ENCODE measurements at places on chromosomes 4 and X.

- DNase-seq = no peak
These were observed 86.1 kb downstream of the SOWAHB start for GRCh38 chr4:76811604-76812412.

GRCh38 chrX:17632942-17633341, 104.4 kb upstream of the SCML1 start:
- DNase-seq = no peak

- DNase-seq = no peak
These were observed 67.0 kb downstream of the TMEM156 start for GRCh38 chr4:38964942-38965775.

GRCh38 chrX:43581888-43582539, 74.1 kb upstream of the MAOA start:
- no peak for DNase-seq

- DNase-seq = no peak
These were observed 53.4 kb downstream of the HNRNPD start for GRCh38 chr4:82320351-82320750.

DNA sequence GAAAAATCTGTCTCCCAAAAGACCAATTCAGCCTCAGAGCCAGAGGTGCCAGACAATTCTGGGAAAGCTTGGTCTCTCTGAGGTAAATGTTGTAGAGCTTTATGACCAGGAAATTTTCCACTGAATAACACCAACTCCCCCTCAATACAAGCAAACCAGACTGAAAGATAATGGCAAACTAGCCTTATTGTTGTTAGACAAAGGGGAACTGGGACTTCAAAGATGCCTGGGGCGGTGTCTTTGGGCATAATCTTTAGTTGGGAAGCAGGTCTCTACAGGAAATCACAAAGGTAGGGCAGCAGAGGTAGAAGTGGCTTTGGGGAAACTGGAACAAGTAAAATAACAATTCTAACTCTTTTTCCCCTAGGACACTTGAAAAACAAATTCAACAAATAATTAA, 12.0 kb downstream of the COL4A6 start:
- no peak for DNase-seq

DNA sequence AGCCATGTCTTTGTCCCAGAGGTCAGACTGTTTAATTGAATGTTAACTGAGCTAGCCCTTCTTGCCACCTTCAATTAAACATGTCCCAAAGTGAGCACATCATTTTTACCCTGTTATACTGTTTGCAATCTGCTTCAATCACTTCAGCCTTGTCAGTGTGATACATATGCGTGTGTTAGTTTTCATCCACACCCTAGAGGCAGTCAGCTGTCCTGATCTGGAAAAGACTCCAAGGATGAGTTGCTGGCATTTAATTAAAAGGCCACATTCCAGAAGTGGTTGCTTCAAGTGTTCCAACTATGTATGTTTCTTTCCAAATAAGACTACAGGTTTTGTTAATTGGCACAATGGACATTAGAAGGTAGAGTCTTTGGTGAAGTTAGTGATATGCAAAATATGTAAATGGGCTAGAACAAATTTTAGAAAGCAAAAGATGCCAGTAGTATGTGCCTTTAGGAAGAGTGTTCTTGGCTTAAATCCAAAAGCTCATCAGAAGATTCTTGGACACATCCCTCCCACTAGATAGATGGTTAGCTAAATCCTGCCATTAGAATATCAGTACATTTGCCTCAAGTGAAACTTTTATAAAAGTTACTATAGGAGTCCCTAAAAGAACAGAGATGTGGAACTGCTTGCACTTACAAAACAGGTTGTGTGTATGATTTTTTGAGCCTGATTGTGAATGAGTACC, 79.5 kb upstream of the SLIT2 start:
- DNase-seq = no peak

DNA sequence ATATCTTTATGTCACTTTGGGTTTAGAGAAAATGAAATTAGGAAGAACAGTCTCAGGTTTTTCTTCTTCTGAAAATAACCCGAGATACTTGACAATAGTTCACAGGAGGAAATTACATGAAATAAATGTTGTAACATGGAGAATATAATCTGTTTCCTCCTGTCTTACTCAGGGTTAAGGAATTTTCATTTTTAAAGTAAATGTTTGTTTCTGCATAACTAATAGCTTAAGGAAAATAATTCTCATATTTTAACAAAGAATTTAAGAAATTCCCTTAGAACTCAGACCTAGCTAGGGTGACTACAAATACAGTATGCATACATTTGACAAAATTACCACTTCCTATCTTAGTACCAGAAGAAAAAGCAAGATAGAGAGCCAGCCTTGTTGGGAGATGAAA, 17.2 kb upstream of the SPRY1 start:
- DNase-seq = no peak

- no peak for DNase-seq
These were observed 340.1 kb downstream of the GPAT3 start for GRCh38 chr4:83876047-83876446.

DNA sequence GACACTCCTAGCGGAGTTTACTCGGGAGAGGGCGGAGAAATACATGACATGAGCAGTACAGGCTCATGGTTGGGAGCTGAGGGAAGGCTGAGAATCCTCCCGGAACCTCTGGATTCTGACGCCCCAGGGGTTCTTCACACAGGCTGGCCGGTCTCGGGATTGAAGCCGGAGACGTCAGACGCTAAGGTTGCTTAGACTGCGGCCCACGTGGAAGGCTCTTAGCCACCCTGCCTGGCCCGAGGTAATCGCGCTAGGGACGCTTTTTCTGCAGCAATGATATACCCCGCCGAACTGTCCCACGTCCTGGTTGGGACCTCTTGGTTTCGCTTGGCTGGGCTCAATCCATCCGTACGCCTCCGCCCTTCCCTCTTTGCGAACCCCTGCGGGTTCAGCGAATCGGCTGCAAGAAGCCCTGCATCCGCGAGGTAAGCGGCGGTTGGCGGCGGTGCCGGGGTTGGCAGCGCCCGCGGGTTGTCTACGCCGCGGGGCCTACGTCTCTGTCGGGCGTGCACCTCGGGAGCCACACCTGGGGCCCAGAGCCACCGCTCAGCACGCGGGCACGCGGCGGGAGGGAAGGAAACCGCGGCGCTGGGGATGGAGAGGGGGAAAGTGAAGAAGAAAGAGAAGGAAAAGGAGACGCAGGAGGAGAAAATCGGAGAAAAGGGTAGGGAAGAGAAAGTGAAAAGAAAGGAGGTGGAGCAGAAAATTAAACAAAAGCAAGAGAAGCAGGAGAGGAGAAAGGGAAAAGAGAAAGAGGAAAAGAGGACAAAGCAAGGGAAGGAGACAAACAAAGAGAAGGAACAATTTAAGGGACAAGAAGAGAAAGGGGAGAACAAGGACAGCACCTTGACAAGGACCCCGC, at the start of gene ARL9:
ARL9 (plus strand) TSS at position 523 of the 862 bp plus-strand sequence; CDS start at position 595, 72 bp downstream.
- DNase-seq = peak; percentile 76

All from WTC11 (cell line).